ENCODE measurements at places on chromosomes 5 and 9.

GRCh38 chr9:2764353-2764752 lies 47.0 kb downstream of the KCNV2 start:
- no peak for DNase-seq

GRCh38 chr5:78648359-78649210 lies at the start of gene LHFPL2:
TSS of gene LHFPL2 (minus strand) at chr5:78648772. CDS start at chr5:78510213, 138,559 bp downstream.
- peak; percentile 79 for DNase-seq

DNA sequence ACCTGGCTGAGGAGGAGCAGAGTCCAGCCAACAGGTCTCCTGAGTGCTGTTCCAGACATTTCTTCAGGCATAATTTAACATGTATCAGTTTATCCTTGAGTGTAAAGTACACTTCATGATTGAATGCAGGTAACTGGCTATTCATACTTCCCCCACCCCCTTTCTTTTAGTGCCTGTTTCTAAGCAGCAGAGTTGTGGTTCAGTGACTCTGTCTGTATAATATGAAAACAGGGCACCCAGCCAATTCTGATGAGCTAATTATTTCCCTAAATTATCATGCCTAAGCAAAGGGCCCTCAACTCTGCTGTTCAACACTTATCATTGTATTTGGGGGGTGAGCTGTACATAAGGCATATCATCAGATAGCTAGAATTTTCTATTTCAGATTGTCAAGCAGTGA lies 51.9 kb upstream of the ZSWIM6 start:
- DNase-seq, result no peak

DNA sequence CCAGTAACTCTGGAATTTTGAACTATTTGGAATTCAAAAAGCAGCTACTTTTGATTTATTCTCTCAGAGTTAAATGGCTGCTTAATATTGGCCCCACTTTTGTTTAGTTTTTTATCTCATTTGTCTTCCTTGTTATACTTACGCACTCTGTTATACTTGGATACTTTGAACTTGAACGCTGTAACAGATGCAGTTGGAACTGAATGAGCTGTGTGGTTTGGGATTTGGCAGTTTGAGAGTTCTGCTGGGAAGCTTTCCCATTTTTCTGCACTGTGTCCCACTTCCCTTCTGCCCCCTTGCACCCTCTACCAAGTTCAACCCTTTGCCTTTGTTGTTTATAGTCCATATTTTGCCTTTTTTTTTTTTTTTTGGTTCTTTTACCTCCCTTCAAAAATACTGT lies 3.8 kb downstream of the RHOBTB3 start:
- no peak for DNase-seq

DNA sequence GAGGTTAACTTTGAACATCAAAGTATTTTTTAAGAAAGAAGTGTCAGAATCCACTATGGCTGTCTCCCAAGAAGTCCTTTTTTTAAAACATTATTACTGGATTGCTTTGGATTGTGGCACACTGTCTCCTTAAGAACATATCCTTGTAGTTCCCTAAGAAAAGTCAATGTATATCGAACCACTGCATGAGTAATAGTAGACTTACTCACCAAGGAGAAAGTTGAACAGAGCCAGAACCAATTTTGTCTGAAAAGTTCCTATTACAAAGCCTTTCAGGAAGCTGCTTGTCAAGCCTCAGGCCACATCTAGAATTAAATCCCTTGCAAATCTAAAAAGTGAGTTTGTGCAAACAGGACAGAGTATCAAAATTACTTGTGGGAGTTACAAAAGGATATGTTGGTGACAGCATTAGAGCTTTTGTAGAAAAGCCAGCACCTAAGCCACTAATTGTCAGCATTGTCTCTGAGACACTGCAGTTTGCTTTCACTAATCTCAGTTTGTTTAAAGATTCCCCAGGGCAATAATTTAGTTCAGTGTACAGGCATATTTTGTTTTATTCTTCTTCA lies 195.4 kb downstream of the MPDZ start:
- DNase-seq, result no peak

GRCh38 chr5:75341934-75342333 lies 4.9 kb downstream of the HMGCR start:
- no peak for DNase-seq

DNA sequence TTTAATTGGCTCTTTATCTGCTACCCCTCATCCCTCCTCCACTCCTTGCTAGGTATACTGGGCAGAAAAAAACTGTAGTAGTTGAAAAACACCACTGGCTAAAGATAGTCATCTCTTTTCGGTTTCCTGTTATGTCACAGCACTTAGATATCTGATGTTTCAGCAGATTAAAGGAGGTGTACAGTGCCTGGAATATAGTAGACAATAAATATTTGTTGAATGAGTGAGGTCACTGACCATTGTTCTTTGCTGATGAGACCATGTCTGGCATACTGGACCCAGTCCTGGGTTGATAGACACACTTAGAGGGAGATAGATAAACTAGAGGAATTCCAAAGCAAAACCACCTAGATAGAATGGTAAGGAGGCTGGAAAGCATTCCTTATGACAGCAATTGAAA lies 3.2 kb downstream of the GRPEL2 start:
- DNase-seq, result no peak

DNA sequence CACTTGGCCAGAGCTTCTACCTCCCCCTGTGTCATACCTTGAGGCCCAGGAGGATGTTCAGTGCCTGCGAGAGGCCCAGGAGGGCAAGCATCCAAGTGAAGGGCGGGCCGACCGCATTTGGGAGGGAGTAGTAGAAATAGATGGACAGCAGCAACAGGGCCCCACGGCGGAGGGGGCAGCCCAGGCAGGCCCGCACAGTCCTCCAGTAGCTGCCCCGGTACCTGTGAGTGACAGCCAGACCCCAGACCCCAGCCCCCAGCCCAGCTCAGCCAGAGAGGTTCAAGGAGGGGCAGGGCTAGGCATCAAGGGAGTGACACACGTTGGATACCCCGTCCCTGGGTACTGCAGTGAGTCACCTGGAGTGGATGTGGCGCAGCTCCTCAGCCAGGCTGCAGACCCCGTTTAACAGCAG lies 1.4 kb downstream of the STING1 start:
- DNase-seq, result peak; percentile 70

GRCh38 chr9:117687532-117687931 lies 16.7 kb upstream of the TLR4 start:
- no peak for DNase-seq

- no peak for DNase-seq
These were observed 504.2 kb downstream of the ENC1 start for GRCh38 chr5:74136276-74136825.

DNA sequence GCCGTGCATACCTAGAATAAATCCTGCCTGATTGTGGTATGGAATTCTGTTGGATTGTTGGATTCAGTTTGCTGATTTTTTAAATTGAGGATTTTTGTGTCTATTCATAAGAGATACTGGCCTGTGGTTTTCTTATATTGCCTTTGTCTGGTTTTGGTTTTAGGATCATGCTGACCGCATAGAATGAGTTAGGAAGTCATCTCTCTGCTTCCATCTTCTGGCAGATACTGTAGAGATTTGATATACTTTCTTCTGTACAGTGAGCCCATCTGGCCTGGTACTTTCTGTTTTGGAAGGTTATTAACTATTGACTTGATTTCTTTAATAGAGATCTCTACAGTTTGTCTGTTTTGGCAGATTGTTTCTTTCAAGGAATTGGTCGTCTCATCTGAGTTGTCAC lies 14.7 kb downstream of the CEP72 start:
- DNase-seq, result no peak

DNA sequence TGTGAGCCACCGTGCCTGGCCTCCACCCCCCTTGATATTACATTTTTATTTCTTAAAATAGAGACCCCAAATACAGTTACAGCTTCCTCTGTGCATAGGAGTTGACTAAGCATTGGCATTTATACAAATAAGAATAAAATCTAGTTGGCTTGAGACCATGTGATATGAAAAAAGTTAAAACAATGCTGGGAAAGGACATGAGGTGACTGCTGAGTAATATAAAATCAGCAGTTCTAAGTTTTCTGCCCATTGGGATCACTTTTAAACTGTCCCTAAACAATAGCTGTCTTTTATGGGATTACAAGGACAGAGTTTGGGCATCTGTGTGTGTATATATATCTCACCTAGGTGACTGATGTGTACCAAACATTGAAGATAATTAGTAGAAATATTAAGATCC lies 96.6 kb downstream of the UBE2R2 start:
- no peak for DNase-seq

DNA sequence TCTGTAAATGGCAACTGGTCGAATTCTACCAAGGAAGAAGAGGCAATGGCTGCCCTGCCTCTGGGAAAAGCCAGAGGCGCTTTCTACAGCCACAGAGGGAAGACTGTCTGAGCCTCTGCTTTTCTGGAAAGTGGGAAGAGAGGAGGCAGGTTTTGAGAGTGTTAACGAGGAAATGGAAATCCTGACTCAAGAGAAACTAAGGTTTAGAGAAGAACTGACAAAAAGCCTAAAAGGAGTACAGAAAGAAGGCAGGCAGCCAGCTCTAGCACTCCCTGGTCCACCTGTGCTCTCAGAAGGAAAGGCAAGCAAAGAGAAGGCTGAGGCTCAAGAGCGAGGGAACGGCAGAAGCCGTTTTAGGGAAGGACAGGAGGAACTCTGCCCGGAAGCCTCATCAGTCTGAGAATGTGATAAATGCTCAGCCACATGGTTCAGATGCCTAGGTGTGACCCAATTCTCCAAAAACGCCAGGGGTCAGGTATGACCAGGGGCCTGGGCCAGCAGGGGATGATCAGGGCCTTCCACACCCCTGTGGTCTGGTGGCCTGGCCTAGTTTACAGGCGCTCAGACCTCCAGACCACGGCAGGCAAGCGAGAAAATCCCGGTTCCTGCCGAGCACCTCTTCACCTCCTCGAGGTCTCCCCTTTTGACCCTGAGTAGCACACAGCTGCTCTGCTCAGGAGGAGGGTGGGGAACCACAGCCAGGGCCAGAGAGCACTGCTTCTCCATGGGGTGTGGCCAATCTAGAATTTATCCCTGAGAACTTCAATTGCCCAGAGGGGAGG lies 79.9 kb upstream of the FBXW11 start:
- no peak for DNase-seq

DNA sequence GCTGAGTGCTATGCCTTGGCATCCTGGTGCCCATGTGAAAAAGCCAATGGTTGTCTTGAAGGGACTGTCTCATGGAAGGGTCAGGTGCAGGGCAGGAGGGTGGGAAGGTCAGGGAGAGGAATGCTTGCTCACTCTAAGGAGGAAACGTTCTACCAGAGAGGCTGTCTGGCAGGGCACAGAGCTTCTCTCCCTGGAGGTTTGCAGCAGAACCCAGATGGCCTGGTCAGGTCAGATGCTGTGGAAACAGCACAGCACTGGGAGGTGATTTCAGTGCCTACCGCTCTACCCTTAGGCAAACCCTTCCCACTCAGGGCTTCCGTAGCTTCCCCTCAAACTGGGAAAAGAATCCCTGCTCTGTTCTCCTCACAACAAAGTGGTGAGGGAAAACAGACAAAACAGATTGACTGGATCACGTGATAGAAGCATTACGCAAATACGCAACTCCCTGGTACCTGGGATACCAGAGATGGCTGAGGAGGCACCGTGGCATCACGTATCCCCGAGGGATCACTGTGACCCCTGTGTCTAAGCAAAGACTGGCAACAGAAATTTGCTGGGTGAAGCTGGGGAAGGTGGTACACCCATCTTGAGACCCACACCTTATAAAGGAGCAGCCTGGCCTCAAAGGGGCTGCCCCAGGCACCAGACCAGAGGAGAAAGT lies 3.9 kb upstream of the MGAT1 start:
- DNase-seq, result no peak

GRCh38 chr5:142779163-142779840 lies 9.1 kb downstream of the ARHGAP26 start:
- DNase-seq, result no peak

- DNase-seq, result no peak
These were observed 70.1 kb downstream of the RGS3 start for GRCh38 chr9:113533335-113534225.

Measured in lower lobe of right lung (tissue), 2 donors.